ENCODE measurements at places on chromosomes 13 and 19.

DNA sequence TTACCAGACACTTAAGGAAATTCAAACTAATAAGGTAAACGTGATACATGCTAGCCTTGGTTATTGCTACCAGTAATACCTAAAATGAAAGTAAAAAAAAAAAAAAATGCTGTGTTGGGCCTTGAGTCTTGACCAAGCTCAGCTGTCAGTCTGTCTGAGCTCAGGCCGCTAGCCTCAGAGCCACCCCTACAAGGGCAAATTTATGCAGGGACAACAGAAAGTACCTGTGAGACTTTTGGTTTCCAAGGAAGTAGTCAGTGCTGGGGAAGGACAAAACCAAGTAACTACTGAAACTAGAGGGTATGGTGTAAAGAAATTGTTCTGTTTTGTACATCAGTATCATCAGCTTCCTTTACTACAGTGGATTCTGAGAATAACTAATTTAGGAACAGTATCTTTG, 134.3 kb upstream of the SLITRK5 start:
- no peak for DNase-seq

GRCh38 chr19:6712231-6712630, 8.2 kb downstream of the C3 start:
- no peak for DNase-seq

GRCh38 chr19:9566729-9567128, 17.6 kb downstream of the ZNF121 start:
- DNase-seq: no peak

DNA sequence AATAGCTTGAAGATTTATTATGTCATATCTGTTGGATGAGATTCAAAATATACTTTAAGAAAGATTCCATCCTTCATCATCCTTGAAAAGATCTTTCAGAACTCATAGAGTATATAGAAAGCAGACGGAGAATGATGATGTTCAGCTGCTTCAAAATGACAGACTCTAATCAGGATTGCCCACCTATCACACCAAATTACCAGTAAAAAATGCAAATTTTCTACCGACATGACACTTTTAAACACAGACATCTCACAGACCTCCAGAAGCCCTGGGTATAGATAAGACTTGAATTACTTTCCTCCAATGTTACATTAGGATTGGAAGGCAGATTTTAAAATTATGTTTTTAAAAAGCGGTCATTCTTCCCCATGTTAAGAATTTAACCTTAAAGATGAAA, 235.5 kb downstream of the GPC6 start:
- DNase-seq: no peak

GRCh38 chr19:58559275-58560006, 1.0 kb upstream of the UBE2M start:
- DNase-seq: no peak
